Kidney tubule cell (primary cell): ENCODE measurements at places on chromosomes 6 and 20.
A peak's percentile ranks its signal among the peaks of the same experiment; 100 is the strongest.

GRCh38 chr6:56537223-56537770, 105.4 kb downstream of the DST start:
- no peak for DNase-seq

GRCh38 chr20:23138226-23138625, 52.1 kb upstream of the CD93 start:
- DNase-seq = no peak

GRCh38 chr6:42817907-42818306, 36.1 kb downstream of the BICRAL start:
- no peak for DNase-seq

- DNase-seq = peak; percentile 44
Observed at GRCh38 chr6:22598339-22598738, 29.0 kb downstream of the HDGFL1 start.

- DNase-seq = peak; percentile 84
Observed at GRCh38 chr6:29992807-29993206, 50.5 kb downstream of the HLA-A start.

GRCh38 chr20:41586772-41587171, 31.4 kb downstream of the CHD6 start:
- DNase-seq = no peak

GRCh38 chr6:1810880-1811279, 201.2 kb downstream of the FOXC1 start:
- DNase-seq = no peak

GRCh38 chr6:16318538-16318937, 80.2 kb downstream of the GMPR start:
- peak; percentile 70 for DNase-seq

- no peak for DNase-seq
Observed at GRCh38 chr6:139395891-139396301, 21.4 kb upstream of the CITED2 start.

DNA sequence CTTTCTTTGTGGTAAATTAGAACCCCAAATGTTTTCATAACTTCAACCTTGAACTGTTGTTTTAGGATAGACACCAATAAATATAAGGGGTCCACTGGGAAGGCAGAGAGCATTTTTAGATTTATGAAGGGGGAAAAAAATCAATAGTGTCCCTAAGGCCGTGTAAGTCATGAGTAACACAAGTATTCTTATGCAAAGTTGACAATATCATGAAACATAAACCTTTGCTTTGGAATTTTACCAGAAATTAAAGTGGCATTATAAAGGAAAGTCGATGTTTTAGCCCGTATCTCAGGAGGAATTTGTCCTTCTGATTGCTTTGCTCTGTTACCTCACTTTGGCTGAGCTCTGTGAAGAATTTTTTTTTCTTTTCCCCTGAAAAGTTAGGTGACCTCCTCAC, 394.9 kb upstream of the FLRT3 start:
- DNase-seq = no peak

- DNase-seq = no peak
Observed at GRCh38 chr6:54588176-54588575, 258.4 kb upstream of the FAM83B start.

- peak; percentile 94 for DNase-seq
Observed at GRCh38 chr6:8435093-8435844, at the start of gene SLC35B3. TSS of gene SLC35B3 (minus strand) at chr6:8435545.

GRCh38 chr6:45709781-45710220, 305.9 kb downstream of the CLIC5 start:
- no peak for DNase-seq

GRCh38 chr20:20019123-20019522, 2.0 kb downstream of the NAA20 start:
- DNase-seq = peak; percentile 61
